ENCODE measurements at places on chromosomes 3 and 15. TPM values are rescaled to one million over a fixed set of nuclear protein-coding genes. Genes with fewer than 3 reads are reported as not detected.

DNA sequence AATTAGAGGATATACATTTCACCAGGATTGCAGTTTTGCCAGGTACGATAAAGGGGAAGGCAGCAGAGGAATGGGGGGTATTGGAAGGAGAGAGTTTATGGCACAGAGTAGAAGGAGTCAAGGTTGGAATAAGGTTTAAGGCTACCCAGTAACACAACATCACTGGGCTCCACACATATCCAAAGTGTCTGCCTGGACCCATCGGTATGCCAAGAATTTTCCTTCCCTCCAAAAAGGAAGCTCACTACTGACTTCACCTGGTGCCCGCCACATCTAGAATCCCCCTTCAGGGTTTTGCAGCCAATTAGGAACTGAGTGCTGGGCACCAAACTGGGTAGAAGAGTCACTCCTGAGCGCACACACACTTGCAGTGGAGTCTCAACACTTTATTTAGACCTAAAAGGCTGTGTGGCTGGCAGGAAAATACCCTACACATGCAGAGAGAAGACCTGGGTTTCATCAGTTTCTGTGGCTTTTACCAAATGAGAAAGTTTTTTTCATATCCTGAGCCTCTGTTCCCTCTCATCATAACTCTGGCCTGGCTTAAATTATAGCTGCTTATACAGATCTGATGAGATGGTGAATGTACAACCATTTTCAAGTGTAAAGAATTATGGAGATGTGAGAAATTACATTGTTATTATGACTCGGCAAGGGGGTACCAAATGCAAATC, 190.8 kb upstream of the LPP start:
- no peak for DNase-seq

GRCh38 chr3:149603126-149604074, 54.4 kb downstream of the WWTR1 start:
- DNase-seq, result no peak

DNA sequence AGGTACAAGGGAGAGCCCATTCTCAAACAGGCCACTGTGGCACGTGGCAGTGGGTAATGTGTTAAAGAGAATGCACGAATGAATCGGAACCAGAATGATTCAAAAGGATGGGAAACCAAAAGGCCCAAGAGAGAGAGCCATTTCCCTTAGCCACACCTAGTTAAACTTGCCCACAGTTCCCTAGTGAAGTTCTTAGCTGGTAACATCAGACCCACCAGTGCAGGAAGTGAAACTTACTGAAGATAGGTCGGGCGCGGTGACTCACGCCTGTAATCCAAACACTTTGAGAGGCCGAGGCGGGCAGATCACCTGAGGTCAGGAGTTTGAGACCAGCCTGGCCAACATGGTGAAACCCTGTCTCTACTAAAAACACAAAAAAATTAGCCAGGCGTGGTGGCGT, 97.1 kb downstream of the MEX3B start:
- DNase-seq, result no peak

GRCh38 chr3:79086514-79086913, 681.3 kb downstream of the ROBO1 start:
- peak; percentile 70 for DNase-seq

Gene SLC15A2
- polyA plus RNA-seq, result 37.4 TPM

DNA sequence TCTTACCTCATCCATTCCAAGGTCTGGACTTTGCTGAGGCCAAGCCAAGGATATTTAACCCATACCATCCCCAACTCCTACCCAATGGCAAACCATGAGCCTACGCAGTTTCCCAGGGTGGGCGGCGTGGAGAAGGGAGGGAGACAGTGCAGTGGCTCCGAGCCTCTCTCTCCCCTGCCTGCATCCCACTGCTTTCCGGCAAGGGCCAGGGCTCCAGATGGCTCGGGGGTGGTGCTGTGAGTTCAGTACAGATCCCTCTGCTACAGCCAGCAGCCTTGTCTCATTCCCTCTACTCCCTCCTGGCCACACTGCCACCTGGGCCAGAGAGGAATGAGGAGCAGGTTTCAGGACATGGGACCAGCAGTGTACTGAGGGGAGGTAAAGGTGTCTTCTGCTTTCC, 44.3 kb upstream of the APEH start:
- DNase-seq, result no peak

- DNase-seq, result no peak
Observed at GRCh38 chr3:187136936-187137335, 2.4 kb downstream of the RPL39L start.

Gene CFAP100
- polyA plus RNA-seq, result 0.47 TPM

Gene CSPG5
- polyA plus RNA-seq, result 1.8 TPM

DNA sequence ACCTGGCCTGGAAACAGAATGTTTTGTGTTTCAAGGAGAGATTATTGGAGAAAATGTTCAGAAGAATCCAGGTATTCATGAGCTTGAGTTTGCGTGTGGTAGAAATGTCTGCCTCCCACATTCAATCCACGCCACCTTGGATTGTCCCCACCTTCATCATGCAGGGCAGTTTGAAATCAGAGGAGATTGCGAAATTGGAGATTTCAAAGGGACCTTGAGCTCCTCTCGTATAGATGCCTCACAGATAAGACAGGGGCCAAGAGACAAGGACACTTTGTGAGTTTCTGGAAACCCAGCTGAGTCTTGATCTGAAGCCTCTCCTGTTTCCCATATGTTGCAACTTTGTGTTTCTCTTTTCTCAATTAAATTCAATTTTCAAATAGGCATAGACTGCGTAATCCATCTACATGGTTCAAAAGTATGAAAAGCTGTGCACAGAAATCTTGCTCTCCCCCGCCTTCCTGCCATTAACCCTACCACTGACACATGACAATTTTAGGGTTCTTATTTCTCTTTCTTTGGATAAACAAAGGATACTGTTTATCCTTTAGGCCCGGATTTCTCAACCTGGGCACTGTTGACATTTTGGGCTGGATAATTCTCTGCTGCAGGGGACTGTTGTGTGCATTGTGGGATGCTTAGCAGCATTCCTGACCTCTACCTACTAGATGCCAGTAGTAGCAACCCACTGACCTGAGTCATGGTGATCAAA, 53.8 kb downstream of the CMTM8 start:
- no peak for DNase-seq

Gene SAMMSON
- 0.19 TPM for polyA plus RNA-seq

DNA sequence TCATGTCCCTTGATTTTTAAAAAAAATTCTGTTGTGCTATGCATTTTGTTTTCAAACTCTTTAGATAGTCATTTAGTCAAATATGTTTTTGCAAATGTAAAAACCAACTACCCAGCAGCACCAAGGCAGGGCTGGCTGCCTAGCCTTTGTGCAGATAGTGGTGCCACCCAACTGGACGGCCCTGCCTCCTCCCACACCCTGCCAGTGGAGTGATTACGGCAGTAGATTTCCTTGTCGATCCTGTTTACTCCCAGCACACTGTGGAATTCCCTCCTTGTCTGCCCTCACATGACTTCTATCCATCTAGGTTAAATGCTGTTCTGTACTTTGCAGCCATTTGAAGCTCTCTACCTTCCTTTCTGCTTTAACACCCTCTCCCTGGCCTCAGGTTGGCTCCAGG, 79.4 kb upstream of the PLXNA1 start:
- DNase-seq, result no peak

DNA sequence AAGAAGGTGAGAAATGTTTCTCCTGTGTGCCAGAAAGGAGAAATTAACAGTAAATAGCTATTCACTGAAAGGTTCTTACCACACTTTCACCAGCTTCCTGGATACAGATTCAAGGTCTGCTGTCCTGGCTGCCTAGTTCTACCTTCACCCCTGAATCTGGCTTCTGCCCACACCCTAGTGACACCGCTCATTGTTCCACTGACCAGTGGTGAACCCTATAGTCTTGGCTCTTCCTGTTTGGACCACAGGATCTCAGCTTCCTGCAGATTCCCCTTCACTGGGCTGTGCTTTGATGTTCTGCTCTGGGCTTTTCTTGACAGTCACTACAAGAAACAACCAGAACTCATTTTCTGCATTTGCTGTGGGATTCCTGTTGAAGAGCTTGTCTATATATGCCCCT, 250.0 kb downstream of the XXYLT1 start:
- no peak for DNase-seq

Gene AGTR1
- 22.8 TPM for polyA plus RNA-seq

Gene NOX5
- polyA plus RNA-seq, result 0.37 TPM

DNA sequence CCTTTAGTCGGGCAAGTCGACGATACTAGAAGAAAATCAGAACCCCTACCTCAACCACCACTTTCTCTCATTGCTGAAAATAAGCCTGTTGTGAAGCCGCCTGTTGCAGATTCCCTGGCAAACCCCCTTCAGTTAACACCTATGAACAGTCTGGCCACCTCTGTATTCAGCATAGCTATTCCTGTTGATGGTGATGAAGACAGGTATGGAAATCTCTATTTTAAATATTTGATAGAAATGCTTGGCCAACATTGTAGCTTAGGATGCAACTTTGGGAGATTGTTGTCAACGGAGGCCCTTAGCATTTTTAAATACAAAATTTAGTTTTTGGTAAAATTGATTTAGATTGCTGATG, 3.0 kb downstream of the TSC22D2 start:
- no peak for DNase-seq

DNA sequence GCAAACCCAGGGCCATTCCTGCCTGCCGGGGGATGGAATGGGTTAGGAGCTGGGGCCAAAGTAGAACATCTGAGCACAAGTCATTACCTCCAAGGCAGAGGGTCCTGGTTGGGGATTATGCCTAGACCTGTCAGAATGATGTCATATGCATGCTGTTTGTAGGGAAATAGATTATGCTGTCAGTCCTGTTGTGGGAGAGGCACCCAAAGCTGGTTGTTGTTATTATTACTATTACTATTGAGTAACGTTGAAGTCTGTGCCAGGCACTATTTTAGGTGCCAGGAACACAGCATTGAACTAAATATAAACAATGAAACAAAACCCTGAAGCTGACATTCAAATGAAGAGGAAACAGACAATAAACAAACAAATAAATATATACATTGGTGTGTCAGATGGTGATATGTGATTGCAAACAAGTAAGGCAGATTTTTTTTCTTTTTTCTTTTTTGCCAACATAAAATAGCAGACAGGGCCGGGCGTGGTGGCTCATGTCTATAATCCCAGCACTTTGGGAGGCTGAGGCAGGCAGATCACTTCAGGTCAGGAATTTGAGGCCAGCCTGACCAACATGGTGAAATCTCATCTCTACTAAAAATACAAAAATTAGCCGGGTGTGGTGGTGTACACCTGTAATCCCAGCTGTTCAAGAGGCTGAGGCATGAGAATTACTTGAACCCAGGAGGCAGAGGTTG, 2.0 kb downstream of the P4HTM start:
- no peak for DNase-seq

- no peak for DNase-seq
Observed at GRCh38 chr3:52493232-52494017, 1.7 kb upstream of the STAB1 start.

Gene CCDC33
- 0.14 TPM for polyA plus RNA-seq

DNA sequence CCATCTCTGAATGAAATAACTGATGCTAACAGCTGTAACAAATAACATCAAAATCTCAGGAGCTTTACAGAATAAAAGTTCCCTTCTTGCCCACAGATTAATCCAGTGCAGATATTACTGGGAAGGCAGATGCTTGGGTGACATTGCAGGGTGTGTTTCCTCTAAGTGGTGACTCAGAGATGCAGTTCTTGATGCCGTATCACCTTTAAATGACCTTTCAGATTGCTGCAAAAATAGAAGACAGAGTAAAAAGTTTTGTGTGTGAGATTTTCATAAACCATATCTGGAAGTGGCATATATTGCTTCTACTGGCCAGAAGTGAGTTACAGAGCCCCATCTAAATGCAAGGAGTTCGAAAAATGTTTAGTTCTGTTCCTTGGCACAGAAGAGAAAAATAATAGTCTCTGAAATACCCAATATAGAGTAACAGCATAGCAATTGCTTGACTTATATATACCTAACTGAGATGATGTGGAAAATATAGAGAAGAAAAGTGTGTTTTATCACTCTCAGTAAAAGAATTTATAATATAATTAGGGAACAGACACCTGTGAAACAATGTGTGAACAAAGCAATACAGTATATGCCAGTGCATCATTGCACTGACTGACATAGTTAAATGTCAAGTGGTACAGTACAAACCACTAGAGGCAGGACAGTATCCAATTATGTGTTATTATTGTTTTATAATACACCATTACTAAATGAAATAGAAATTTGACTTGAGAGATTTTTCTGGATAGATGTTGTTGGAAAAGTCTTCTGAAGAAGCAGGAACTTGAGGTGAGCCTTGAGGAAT, 430.7 kb upstream of the CBLB start:
- peak; percentile 43 for DNase-seq

- no peak for DNase-seq
Observed at GRCh38 chr3:14458434-14459275, 56.2 kb downstream of the SLC6A6 start.

Gene CFAP92
- 1.0 TPM for polyA plus RNA-seq

All from muscle of leg (tissue), 16 donors.